T-helper 17 cell (primary cell): ENCODE measurements at places on chromosomes 7 and 10.

DNA sequence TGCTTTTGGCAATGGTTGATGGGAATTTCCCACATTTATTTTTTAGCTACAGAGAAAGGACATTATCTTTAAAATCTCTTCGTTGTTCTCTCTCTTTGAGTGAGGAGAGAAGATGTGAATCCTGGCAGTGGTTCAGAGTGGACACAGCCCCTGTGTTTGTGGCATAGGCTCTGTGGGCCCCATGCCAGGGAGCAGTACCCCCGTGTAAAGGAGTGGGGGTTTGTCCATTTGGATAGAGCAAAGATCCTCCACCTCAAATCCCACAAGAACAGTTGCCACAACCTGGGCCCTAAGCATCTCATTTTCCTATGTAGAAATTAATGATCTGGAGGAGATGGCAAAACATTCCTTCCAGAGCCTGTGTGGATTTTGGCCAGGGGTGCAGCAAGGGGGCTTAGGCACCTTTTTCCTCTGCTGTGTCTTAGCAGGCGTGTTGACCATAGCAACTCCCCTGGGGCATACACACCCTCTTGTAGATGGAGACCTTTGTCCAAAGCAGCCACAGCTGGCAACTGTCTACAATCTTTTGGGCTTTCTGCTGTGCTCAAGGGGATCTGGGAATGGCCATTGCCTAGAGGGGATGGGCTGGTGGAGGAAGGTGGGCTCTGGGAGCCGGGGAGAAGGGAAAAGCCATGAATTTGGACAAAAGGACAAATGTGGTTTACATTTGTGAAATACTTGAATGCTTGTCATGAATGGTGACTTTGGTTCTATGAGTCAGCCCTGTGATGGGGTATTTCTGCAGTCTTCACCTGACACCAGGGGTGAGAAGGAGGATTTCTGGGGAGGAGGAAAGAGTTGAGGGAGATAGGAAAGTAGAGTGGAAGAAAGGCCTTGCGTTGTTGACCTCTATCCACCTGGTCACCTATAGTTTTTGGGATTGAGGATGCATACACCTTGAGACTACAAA, 92.0 kb downstream of the TCF7L2 start:
- DNase-seq = no peak

- no peak for DNase-seq
Measured at GRCh38 chr10:121698902-121699301, 100.7 kb upstream of the FGFR2 start.

GRCh38 chr7:6435486-6436384, 12.0 kb downstream of the DAGLB start:
- peak; percentile 79 for DNase-seq

DNA sequence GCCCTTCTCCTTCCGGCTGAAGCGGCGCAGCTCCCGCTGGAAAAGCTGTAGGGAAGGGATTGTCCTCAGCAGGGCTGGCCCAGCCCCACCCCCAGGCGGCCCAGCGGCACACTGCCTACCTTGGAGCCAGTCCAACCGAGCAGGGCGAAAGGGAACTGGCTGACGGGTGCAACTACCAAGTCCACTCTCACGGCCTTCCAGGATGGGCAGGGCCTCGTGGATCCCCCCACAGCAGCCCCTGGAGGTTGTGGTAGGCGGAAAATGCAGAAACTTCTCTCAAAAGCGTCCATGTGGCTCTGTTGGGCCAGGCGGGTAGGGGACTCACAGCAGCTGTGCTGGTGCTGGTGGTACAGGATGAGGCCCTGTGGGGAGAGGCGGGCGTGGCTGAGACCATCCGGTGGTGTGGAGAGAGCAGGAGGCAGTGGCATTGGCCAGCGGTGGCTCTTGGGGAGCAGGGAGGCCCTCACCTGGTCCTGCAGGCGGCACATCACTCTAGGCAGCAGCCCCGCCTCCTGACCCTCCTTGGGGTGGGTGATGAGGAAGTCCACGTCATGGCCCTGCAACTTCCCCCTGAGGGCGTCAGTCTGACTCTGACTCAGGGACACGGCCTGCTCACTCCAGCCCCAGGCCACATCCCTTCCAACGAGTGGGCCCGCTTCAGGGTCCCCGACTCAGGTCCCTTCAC, 8.4 kb upstream of the PGAM2 start:
- no peak for DNase-seq
